Aorta (tissue), 5 donors: ENCODE measurements at places on chromosomes 6 and 20.

GRCh38 chr6:40693768-40694167 lies 106.6 kb upstream of the LRFN2 start:
- H3K27ac ChIP-seq: no peak overlapping the region
- H3K27me3 ChIP-seq: no peaks in the 10 kb centered on the region
- H3K4me1 ChIP-seq: no peaks in the 10 kb centered on the region
- no peaks in the 10 kb centered on the region for H3K36me3 ChIP-seq

DNA sequence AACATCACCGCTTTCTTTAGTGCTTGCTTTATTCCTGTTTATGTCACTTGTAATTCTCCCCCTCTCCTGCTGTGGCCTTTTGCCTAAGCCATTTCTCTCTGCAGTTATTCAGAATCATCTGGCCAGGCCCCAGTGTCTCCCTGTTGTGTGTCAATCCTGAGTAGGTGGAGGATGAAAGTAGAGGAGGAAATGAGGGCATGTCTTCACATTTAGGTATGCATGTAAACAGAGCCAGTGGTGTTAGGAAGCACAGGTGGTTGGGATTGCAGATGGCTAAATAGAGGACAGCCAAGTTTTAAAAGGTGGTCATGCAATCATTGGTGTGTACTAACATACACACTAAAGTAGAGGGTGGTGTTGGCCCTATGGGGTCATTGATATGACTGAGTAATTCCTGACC lies 5.2 kb downstream of the PRSS35 start:
- no peak for DNase-seq
- H3K27ac ChIP-seq: no peak overlapping the region
- no peak overlapping the region for H3K4me3 ChIP-seq
- H3K27me3 ChIP-seq: no peaks in the 10 kb centered on the region

DNA sequence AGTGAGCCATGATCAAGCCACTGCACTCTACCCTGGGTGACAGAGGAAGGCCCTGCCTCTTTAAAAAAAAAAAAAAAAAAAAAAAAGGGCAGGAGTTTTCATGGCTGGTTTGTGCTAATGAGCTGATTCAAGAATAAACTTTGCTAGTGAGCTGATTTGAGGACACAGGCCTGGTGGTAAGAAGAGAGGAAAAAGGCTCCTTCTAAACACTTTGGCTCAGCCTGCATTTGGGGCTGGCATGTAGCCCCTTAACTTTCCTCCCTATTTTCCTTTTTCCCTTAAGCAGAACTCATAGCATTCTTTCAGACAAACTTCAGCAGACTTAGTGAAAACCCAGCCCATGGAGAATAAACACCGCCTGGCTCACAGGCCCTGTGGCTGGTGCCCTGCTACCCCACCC lies 432.7 kb downstream of the PTPRT start:
- DNase-seq: no peak
- no peak overlapping the region for H3K4me3 ChIP-seq
- no peaks in the 10 kb centered on the region for H3K4me1 ChIP-seq
- H3K27ac ChIP-seq: no peak overlapping the region
- no peaks in the 10 kb centered on the region for H3K27me3 ChIP-seq
- H3K36me3 ChIP-seq: no peaks in the 10 kb centered on the region

GRCh38 chr6:21033575-21034026 lies 499.3 kb downstream of the CDKAL1 start:
- H3K4me3 ChIP-seq: no peak overlapping the region
- no peaks in the 10 kb centered on the region for H3K4me1 ChIP-seq
- no peaks in the 10 kb centered on the region for H3K36me3 ChIP-seq
- DNase-seq: peak; percentile 75

DNA sequence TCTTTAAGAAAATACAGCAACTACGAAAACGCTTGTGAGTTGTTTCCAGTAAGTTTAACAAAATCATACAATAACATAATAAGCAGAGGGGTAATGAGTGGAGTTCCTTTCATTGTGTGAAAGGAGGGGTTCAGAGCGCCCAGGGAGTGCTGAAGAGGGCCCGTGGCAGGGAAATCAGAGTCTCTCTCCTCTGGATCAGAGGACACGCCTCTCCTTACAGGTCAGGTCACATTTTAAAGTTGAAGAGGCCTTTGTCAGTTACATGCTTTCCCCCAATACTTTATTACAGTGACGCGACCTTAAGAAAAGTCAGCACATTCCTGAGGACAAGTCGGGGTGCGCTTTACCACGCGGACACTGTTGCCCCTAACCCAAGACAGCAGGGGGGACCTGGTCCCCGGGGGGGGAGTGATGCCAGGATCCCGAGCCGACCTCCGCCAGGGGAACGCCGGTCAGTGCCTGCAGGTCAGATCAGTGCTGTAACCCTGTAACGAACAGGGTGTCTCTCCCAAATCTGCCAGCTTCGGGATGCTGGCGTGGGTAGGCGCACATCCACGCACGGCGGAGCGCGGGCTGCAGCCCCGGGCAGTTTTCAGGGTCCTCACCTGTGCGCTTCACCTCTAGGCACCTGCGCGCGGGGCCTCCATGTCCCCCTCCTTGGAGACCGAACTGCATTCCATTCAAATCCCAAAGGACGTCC lies 848 bp downstream of the DACT2 start:
- H3K36me3 ChIP-seq: no peaks in the 10 kb centered on the region
- H3K4me3 ChIP-seq: no peak overlapping the region
- no peaks in the 10 kb centered on the region for H3K4me1 ChIP-seq
- no peak for DNase-seq

DNA sequence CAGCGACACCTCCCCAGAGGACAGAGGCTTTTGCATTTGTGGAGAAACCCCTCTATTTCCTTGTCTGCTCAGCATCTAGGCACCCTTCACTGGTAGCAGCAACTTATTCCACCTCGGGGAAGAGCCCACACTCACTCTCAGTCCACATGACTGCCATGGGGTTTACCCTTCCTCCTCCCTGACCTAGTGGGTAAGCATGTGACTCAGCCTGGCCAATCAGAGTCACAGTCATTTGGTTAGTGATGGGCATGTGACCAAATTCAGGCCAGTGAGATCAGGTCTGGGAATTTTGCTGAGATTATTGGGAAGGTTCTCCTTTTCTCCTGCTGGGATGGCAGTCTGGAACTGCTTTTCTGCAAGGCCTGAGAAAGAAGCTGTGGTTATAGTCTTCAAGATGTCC lies 145.7 kb upstream of the PHACTR3 start:
- no peak overlapping the region for H3K27ac ChIP-seq
- no peak for DNase-seq
- no peaks in the 10 kb centered on the region for H3K27me3 ChIP-seq
- no peak overlapping the region for H3K4me3 ChIP-seq

GRCh38 chr20:25421102-25421501 lies 13.6 kb downstream of the GINS1 start:
- DNase-seq: no peak
- H3K4me3 ChIP-seq: no peak overlapping the region
- H3K4me1 ChIP-seq: no peaks in the 10 kb centered on the region
- no peaks in the 10 kb centered on the region for H3K36me3 ChIP-seq

GRCh38 chr6:142236691-142237090 lies 65.1 kb upstream of the ADGRG6 start:
- H3K4me3 ChIP-seq: no peak overlapping the region
- no peaks in the 10 kb centered on the region for H3K4me1 ChIP-seq
- no peak overlapping the region for H3K27ac ChIP-seq
- no peak for DNase-seq
- no peaks in the 10 kb centered on the region for H3K27me3 ChIP-seq

- DNase-seq: no peak
- H3K4me3 ChIP-seq: no peak overlapping the region
- H3K27me3 ChIP-seq: no peaks in the 10 kb centered on the region
- H3K27ac ChIP-seq: no peak overlapping the region
- H3K36me3 ChIP-seq: no peaks in the 10 kb centered on the region
These were observed 50.7 kb upstream of the TNFRSF21 start for GRCh38 chr6:47360388-47360787.

DNA sequence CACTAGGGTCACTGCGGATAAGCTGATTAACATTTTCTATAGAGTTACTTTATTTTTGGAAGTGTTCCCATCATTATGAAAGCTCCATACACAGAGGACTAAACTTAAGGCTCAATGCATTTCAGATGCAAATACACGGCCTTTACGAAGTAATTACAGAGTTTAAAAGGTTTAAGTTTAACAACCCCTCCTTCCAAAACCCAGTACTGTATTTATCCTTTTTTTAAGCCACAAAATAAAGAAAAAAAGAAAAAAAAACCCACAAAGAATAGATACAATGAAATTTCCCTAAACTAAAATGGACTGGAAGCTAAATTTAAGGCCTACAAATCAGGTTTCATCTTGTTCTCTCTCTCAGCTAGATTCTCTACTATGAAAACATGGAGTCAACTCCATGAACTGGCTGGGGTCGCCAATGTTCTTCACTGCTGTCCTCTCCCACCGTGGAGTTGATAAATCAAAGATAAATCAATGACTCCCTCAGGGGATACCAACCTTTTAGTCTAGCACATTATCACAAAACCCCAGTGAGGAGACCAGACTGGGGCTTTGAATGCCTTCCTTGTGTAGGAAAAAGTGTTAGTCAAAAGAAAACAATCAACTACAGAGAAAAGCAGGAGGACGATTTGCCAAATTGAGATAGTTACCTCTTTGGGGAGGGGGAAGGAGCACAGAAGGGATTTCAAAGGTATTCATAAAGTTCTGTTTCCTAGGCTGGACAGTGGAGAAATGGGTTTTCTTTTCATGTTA lies 52.5 kb downstream of the TNFRSF21 start:
- no peak for DNase-seq
- no peaks in the 10 kb centered on the region for H3K4me1 ChIP-seq
- no peaks in the 10 kb centered on the region for H3K27me3 ChIP-seq
- no peak overlapping the region for H3K4me3 ChIP-seq

GRCh38 chr6:14717307-14717706 lies 528.6 kb upstream of the JARID2 start:
- DNase-seq: no peak
- no peaks in the 10 kb centered on the region for H3K4me1 ChIP-seq
- no peaks in the 10 kb centered on the region for H3K27me3 ChIP-seq
- H3K36me3 ChIP-seq: no peaks in the 10 kb centered on the region
- no peak overlapping the region for H3K27ac ChIP-seq

- DNase-seq: no peak
- no peak overlapping the region for H3K27ac ChIP-seq
- no peak overlapping the region for H3K4me3 ChIP-seq
- H3K4me1 ChIP-seq: no peaks in the 10 kb centered on the region
- no peaks in the 10 kb centered on the region for H3K27me3 ChIP-seq
These were observed 14.0 kb downstream of the RBL1 start for GRCh38 chr20:37081717-37082289.

DNA sequence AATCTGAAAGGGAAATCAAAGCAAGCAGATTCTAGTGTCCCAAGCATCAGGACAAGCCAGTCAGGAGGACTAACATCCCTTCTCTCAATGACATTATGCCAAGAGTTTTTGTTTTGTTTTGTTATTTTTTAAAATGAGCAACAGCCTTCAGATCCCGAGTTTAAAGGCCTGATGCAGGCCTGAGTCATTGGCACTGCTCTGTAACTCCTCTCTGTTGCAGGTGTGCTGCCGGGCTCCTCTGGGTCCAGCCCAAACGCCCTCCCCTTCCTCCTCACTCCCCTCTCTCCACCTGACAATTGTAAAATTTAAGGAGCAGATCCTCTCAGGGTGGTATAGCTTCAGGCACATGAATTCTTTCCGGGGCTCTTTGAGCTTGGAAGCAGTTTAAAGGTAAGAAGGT lies 502.0 kb downstream of the BMP2 start:
- DNase-seq: no peak
- H3K4me1 ChIP-seq: no peaks in the 10 kb centered on the region
- H3K4me3 ChIP-seq: no peak overlapping the region
- H3K27ac ChIP-seq: no peak overlapping the region
- no peaks in the 10 kb centered on the region for H3K36me3 ChIP-seq

- H3K27ac ChIP-seq: no peak overlapping the region
- no peaks in the 10 kb centered on the region for H3K36me3 ChIP-seq
- H3K27me3 ChIP-seq: no peaks in the 10 kb centered on the region
- no peaks in the 10 kb centered on the region for H3K4me1 ChIP-seq
These were observed 50.9 kb upstream of the EZR start for GRCh38 chr6:158869826-158870648.

DNA sequence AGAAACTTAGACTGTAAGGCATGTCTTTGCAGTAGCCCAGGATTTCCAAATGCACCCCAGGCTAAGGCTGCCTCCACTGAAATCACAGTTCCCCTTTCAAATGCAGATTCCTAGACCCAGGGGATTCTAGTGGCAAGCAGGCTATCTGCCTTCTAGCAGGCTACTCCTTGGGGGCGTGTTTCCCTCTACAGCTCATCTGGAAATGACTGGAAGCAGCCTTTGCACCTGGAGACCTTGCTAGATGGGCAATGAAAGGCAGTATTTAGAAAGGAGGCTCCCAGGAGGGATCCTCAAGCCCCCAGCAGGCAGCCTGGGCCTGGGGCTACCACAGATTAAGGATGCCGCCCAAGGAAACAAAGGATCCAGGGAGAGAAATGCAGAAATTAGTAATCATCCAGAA lies 26.0 kb upstream of the SYNDIG1 start:
- H3K27me3 ChIP-seq: no peaks in the 10 kb centered on the region
- no peaks in the 10 kb centered on the region for H3K4me1 ChIP-seq
- H3K4me3 ChIP-seq: no peak overlapping the region
- H3K36me3 ChIP-seq: no peaks in the 10 kb centered on the region

DNA sequence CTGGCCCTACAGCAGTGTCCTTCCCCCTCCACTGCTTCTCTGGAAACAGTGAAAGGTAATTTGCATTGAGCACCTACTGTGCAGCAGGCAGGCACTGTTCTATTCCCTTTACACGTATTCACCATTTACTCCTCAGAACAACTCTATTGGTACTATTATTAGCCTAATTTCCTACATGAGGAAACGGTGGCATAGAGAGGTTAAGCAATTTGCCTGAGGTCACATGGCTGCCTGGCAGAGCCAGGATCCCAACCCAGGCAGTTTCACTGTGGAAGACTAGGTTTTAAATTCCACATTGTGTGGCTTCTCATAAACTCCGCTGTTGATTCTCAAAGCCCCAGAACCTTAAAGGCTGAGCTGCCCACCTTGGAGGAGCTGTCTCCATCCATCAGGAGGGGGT lies 72.7 kb downstream of the CLIC5 start:
- H3K36me3 ChIP-seq: no peaks in the 10 kb centered on the region
- no peak for DNase-seq
- H3K27ac ChIP-seq: no peak overlapping the region
- H3K4me1 ChIP-seq: no peaks in the 10 kb centered on the region
- no peaks in the 10 kb centered on the region for H3K27me3 ChIP-seq

DNA sequence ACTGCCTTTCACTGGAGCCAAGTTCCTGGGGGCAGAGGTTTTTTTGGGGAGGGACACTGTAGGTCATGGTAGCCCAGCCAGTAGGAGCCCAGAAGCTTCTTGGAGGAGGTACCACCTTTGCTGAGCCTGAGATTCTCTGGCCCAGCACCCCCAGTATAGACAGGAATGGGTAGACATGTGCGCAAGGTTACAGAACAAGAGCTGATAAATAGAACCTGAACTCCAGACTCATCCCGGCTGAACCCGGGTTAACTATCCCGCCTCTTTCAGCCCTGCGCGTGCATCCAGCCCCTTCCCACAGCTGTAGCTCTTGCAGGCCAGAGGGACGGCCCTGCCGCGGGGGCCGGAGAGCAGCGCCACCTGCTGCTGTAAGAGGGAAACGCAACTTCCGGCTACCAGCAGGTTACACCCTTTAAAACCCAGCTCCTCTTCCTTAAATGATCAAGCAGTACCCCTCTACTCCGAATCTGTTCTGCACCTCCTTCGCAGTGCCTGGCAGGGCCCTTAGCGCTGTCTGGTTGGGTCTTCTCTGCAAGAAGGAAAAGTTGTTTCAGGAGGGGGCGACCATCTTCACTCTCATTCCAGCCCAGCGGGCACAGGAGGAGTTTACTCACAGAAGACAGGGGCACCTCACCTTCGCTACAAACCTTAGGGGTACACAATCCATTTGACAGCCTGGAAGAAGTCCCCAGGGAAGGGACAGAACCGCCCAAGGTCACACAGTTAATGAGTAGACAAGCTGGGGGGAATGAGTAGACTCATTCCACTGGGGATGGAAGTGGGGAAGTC lies 7.5 kb downstream of the SRXN1 start:
- DNase-seq: peak; percentile 88
- peaks cover 14% of the 10 kb centered on the region for H3K36me3 ChIP-seq
- H3K4me3 ChIP-seq: no peak overlapping the region
- no peaks in the 10 kb centered on the region for H3K4me1 ChIP-seq
